D721Med (cell line): ENCODE measurements at places on chromosomes 6 and 20.

- DNase-seq: no peak
These were observed 6.4 kb downstream of the FBXO30 start for GRCh38 chr6:145808239-145808638.

DNA sequence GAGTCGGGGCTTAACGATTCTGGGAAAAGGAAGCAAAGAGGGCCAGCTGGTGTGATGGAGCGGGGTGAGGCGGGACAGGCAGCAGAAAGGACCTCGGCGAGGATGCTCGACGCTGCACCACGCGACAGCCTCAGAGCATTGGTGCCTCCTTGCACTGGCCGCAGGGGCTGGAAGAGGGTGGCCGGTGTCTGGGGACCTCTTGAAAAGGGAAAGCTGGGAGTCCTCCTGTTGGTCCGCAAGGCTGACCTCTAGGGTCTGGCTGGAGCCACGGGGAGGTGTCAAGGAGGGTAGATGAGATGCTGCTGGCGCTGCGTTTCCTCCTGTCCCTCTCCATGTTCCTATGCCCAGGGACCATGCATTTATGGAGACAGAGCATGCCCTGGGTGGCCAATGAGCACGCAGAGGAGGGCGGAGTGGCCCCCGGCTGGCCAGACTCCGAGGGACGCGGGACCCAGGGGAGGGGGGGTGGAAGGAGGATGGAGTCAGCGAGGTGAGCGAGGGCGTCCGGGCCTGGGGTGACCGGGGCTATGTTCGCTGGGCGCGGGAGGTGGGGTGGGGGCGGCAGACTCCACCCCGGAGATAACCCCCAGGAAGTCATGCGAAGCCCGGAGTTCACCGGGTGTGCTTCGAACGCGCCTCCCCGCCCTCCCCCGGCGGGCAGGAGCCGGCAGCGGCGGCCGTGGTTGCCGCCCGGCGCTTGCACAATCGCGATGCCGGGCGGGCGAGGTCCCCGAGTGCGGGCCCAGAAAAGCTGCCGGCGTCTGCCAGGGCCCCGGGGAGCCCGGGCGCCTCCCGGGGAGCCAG lies at the start of gene CYP24A1:
TSS of gene CYP24A1 (minus strand) at position 334 of the 804 bp plus-strand sequence. CDS start 407 bp downstream, outside the sequence.
- no peak for DNase-seq

DNA sequence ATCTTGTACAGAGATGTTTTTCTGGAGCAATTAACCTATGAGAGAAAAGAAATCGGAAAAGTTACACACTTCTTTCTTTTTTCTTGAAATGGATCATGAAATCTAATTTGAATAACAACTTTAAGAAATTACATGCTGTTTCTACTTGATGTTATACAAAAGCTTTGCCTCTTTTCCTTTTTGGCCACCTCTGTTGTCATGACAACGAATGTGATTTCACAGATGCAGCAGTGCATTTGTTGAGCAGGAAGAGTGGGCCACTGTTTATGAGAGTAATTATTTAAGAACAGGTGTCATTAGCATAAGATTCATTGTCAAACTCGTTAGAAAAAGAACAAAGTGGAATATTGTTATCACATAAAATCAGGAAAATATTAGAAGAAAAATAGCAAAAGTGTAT lies 148.3 kb upstream of the IMPG1 start:
- DNase-seq: no peak

DNA sequence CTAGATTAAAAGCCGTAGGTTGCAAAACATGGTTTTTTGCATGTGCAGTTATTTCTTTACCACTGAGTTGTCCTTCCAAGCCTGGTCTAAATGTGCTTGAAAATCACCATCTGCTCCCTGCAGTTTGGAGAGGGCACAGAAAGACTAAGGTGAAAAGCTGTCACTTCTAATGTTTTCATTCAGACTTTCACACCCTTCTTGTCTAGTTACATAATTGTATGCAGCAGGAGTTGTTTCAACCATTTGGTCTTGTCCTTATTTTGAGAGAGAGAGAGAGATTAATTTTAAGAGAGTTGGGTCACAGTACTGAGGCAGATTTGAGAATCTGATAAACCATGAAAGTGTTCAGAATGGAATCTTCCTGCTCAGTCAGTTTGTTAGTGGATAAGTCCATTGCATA lies 82.5 kb downstream of the ARID1B start:
- DNase-seq: no peak

- no peak for DNase-seq
These were observed 92.4 kb upstream of the B3GAT2 start for GRCh38 chr6:71049198-71049770.

- no peak for DNase-seq
These were observed 38.1 kb upstream of the THBS2 start for GRCh38 chr6:169291646-169292337.

DNA sequence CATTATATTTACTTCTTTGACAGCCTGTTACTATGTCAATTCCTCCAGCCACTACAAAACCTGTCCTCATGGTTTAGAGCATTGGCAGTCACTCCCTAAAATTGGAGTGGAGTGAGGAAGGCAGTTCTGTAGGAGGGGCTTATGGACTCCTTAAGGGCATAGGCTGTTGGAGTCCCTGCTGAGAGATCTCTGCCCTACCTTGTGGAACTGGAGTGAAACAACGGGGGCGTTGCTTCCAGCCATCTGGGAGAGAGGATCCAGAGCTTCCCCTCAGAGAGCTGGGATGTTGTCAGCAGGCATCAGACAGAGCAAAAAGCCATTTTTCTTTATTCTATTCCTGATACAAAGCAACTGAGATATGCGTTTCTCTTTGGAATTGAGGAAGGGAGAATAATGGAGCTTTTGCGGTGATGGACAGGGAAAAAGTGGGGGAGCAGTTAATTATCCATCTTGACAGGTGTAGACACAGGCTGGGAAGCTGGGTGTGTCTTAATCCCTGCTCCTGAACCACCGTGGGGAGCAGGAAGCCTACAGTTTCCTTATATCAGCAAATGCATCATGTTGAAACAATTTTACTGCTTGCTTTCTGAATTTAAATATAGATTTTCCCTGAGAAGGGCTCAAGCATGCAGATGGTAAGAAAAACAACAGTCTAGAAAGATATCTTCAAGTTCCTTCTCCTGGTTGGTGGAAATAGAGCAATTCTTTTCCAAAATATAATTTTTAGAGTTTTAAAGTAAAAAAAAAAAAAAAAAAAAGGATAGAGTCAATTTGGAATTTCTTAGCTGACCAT lies 402.5 kb downstream of the PLCB1 start:
- no peak for DNase-seq

- peak; percentile 24 for DNase-seq
These were observed 265.5 kb upstream of the EXOC2 start for GRCh38 chr6:958488-958887.

DNA sequence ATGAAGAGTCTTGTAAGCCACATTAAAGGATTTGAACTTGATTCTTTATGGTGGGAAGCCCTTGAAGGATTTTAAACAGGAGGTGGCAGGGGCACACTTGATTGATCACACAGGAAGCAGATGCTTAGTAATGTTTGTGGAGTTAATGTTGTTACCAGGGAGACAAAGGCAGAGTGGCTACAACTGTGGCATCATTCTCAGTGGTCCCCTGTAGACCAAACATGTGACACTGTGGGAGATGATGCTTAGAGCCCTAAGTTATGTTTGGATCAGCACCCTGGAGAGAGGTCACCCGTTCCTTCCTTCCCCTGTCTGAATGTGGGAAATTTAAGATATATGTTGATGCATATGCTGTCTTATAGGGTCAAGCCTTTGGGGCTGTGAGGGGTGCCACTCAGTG lies 53.2 kb downstream of the EIF2S2 start:
- DNase-seq: no peak

GRCh38 chr6:16388488-16388887 lies 150.1 kb downstream of the GMPR start:
- DNase-seq: no peak

DNA sequence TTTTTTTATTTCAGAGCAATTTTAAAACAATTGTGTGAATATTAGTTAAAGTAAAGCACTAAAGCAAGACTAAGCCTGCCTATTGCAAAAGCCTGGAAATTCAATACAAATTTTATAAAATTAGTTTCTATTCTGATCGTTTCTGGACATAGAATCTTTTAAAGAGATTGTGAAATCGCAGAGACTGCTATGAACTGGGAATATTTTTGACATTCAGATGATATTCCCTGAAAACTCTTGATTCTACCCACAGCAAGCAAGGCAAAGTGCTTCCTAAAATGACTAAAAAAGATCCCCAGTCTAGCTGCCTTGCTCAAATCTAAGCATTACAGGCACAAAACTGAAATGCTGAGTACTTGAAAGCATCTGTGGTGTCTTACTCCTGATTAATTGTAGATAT lies 187.6 kb upstream of the CEP162 start:
- no peak for DNase-seq

DNA sequence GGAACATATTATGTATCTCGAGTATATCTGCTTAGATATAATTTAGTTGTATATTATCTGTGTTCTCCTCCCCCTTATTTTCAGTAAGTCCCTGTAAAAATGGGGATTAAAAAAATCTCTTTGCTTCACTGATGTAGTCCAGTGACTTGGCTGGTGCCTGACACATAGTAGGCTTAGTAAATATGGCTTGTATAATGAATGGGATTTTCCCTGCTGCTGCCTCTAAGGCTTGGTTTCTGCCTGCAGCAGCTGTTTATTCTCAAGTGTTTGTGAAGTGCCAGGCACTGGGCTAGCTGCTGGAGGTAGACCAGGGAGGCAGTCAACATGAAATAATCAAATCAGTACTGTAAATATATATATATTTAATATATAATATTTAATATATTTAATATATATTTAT lies 1.6 kb upstream of the ZFP64 start:
- DNase-seq: no peak

- no peak for DNase-seq
These were observed 20.3 kb downstream of the PRDM1 start for GRCh38 chr6:106106276-106107042.

GRCh38 chr20:59530782-59531181 lies 73.6 kb upstream of the PHACTR3 start:
- DNase-seq: no peak

- no peak for DNase-seq
These were observed 225.2 kb downstream of the TBC1D7 start for GRCh38 chr6:13103169-13103568.

- no peak for DNase-seq
These were observed 6.4 kb downstream of the KCNG1 start for GRCh38 chr20:51016521-51016920.

DNA sequence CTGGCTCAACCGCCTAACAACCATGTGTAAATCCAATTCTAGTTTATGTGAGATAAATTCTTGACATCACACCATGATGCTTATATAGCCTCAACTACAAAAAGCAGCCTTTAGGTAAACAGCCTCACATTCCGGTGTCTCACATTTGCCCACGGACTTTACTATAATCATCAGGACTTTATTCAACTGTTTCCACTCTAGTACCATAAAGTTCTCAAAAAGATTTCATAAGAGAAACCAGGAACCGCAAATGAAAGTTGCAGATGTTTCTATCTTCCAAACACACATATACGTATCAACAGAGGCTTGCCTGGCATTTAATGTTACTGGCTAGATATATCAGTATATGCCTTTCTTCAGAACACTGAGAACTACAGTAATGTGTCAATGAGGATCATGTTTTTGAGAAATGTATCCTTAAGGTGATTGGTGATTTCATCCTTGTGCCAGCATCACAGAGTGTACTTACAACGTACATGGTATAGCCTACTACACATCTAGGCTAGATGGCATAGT lies 80.0 kb downstream of the EPB41L2 start:
- DNase-seq: no peak

GRCh38 chr20:49344975-49345374 lies 67.1 kb upstream of the ZNFX1 start:
- DNase-seq: no peak

GRCh38 chr6:51951924-51952323 lies 135.5 kb downstream of the PKHD1 start:
- no peak for DNase-seq

GRCh38 chr6:80544976-80545722 lies 438.7 kb downstream of the BCKDHB start:
- no peak for DNase-seq

GRCh38 chr6:151142676-151143075 lies 97.1 kb upstream of the AKAP12 start:
- DNase-seq: no peak

DNA sequence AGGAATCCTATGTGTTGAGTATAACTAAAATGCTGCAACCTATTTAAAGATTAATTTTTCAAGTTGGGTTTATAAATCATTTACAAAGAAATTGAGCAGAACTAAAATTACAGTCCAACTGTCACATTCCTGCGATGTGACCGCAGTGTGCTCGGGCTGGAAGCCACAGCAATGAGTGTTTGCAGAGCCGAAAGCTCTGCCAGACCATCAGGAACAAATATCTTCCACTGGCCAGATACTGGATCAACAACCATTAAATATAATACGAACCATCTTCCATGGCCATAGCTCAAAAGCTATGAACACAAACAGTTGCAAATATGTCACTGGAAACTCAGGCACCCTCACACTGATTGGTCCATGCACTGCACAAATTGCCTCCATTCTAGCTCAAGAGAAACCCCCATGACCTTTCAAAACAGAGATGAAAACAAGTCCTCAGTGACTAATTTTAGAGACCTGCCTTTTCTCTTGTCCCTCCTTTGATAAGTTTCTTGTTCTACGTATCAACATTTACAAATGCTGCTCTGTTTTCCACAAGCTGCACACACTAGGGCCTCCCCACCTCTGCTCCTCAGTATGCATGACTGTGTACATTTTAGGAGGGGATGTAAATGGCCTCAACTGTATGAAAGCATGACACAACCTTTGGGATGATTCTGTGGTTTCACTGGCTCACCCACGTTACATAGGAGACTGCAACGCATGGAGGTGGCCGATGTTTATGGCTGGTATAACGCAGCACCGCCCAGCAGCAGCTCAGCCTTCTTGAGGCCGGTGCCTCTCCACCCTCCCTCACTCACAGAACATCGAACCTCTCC lies 171.7 kb downstream of the WDR27 start:
- DNase-seq: no peak

DNA sequence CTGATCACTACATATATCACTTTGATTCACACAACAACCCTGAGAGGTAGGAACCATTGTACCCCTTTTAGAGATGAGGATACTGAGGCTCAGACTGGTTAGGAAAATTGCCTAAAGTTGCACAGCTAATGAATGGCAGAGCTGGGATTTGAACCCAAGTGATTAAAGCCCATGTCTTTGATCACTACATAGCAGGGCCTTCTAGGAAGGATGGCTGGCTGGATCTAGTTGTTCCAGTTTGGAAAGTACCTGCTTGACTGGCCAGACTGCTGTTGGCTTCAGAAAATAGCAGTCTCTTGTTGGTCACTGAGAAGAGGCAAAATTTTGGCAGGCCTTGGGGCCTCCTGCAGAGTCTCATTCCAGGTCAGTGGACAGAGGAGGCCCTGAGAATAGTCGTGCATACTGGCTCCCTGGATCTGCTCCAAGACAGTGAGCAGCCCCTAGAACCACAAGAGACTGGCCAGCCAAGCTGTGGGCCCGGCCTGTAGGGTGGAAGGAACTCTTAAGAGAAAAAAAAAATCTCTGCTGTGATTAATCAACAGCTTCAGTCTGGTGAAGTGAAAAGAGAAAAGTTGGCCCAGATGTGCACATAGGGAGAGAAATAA lies 17.5 kb downstream of the PPARD start:
- no peak for DNase-seq

- DNase-seq: no peak
These were observed 976 bp downstream of the PIGT start for GRCh38 chr20:45416917-45417316.

GRCh38 chr6:68730291-68731054 lies 95.4 kb downstream of the ADGRB3 start:
- DNase-seq: no peak

GRCh38 chr6:43395776-43396175 lies 26.3 kb upstream of the ZNF318 start:
- DNase-seq: no peak

- no peak for DNase-seq
These were observed 13.2 kb upstream of the SSTR4 start for GRCh38 chr20:23021951-23022350.

GRCh38 chr6:122079916-122080315 lies 319.5 kb upstream of the HSF2 start:
- no peak for DNase-seq
